Keratinocyte (primary cell): ENCODE measurements at places on chromosomes 6 and 20. TPM values are rescaled to one million over a fixed set of nuclear protein-coding genes. Genes with fewer than 3 reads are reported as not detected.

GRCh38 chr6:112409311-112409710 is 62.2 kb downstream of the RFPL4B start:
- DNase-seq = no peak

DNA sequence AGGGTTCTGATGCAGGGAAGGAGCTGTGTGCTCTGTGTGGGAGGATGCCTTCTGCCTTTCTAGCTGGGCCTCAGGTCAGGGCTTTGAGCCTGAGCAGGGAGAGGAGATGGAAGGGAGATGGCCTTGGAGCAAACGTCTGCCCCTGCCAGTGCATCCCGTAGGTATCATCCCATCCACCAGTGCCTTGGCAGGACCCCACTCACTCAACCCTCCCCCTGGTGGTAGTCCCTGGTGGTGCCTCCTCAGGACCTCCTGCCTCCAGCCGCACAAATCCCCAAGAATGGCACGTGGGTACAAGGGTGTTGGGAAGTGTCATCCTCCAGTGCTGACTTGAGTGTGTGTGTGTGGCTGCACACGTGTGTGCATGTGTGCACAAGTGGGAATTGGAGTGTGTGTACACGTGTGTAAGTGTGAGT is 23.1 kb upstream of the MICB start:
- DNase-seq = no peak

DNA sequence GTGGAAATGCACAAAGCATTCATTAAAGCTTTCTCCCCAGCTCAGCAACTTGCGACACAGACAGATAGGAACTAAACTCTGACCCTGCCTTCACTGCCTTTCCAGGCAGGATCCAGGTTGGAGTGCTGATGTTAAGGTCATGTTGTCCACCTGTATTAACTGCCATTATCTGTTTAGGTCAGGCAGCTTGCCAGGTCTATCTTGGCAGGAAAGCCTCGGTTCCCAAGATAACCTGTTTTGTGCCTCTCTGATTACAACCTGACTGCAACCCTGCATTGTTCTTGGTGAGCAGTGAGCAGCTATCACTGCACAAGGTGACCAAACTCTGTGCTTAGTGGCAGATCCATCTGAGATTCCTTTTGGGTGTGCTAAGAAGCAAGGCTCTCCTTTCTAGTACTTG is 23.2 kb upstream of the ELOVL2 start:
- DNase-seq = no peak

GRCh38 chr6:5167501-5167900 is 82.4 kb downstream of the PPP1R3G start:
- DNase-seq = no peak

DNA sequence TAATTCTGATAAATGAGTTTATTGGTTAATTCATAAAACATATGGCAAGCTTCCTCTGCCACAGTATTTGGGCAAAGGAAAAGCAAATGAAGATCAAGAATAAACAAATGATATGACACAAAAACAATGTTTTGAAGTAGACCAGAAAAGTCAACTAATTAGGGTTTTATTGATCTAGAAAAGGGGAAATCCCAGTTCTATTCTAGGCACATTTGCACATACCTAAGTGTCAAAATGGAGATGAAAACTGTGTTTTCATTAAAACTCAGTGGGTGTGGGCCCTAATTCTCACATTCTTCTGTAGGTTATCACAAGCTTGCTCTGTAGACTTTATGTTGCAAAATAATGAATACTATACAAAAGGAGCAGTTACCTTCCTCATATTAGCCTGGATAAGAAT is 69.0 kb upstream of the TENT5A start:
- no peak for DNase-seq

DNA sequence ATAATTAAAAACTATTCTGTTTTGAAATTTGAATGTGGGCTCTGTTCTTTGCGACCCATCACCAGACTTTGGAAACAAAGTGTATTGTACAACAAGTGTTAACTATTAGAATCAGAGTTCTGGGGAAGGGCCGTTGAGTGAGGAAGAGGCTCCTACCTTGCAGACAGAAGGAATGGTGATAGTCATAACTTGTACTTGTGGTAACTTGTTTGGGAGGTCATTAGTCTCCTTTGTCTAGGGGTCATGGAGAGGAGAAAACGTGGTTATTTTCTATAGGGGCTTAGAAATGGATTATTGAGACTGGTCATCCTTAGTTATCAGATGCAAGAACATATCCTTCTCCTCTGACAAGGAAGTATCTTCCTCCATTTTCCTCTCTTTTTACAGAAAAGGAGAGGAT is 174.8 kb downstream of the BMP2 start:
- DNase-seq = no peak

ZSCAN16 gene
- 0.99 to 1.5 TPM (median 1.0 TPM) in 3 replicates for polyA plus RNA-seq

LPA gene
- polyA plus RNA-seq = 0.03 TPM in 1 of 3 replicates, not detected in the others

GRCh38 chr6:110017306-110017705 is 39.2 kb downstream of the GPR6 start:
- DNase-seq = no peak

GRCh38 chr6:168244961-168245551 is 74.5 kb downstream of the DACT2 start:
- DNase-seq = no peak

FRMD1 gene
- not detected in 3 replicates for polyA plus RNA-seq

NFATC2 gene
- 0.05 to 0.06 TPM (median 0.05 TPM) in 3 replicates for polyA plus RNA-seq

DNA sequence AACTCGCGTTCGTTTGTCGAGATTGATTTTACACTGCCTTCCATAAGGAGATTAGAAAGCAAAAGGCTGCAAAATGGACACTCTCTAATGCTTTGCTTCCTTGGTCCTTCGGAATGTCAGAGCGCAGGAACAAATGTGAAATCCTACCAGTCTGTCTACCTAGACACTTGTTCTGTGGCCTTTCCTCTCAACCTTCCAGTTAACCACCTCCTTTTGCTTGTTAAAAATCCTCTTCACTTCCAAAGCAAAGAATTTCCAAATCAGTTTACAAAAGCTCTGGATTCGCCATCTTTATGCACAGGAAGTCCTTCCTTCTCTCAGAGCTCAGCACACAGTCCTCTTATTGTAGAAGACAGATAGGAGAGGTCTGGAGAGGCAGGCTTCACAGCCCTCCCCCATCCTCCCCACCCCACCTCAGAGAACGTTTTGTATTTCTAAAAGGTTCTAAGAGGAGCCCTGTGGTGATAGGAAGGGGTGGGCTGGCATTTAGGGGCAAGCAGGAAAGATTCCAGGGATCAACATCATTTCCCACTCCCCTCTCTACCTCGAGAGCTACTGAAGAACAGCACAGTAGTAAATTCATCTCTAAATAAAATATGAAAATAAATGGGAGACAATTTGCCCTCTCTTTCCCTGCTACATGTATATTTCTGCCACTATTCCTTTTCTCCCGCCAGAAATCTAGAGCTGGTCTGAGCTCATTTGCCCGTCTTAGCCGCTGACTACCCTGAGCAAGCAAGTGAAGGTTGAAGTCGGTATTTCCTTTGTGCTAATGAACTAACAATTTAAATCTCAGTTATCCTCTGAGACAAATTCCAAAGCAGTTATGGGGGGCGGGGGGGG is 18.9 kb downstream of the TFAP2A start:
- DNase-seq = no peak

- DNase-seq = no peak
These were observed 138.0 kb downstream of the HFE start for GRCh38 chr6:26224940-26225847.

CCR6 gene
- polyA plus RNA-seq = not detected in 3 replicates

- DNase-seq = no peak
These were observed 402.1 kb upstream of the CHD6 start for GRCh38 chr20:42020316-42020715.

SLC22A16 gene
- polyA plus RNA-seq = 0.04 TPM in 1 of 3 replicates, not detected in the others

DNA sequence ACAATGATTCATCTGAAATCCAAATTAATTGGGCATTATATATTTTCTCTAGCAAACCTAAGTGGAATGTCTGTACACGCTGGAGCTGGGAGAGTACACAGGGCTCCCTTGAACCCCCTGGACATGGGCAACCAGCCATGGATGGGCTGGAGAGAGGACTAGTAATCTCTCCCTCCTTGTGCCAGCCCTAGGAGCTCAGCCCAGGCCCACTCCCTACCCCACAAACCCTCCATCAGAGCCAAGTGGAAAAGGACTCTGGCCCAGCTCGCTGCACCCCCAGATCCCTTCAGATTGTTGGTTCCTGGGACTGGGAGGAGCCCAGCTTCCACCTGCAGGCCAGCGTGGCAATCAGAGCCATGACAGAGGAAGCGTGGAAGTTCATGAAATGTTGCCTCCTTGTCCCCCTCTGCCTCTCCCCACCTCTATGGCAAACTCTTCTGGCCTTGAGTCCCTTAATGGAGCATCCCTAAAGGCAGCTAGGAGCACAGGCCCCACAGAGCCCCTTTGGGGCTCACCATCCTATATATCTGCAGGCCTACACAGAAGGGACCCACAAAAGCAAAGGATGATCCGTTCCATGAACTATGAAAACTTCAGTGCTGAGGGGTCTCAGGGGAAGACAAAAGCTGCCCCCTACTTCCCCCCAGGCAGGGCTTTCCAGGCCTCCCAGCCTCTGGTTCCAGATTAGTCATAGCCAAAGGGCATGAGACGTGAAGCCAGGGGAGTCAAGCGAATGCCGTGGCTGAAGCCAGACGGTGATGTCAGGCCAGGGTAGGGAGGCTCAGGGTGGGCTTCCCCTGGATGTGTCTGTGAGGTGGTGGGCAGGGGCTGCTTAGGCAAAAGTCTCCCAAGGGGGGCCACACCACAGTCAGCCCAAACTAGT is 126.4 kb upstream of the MAFB start:
- DNase-seq = no peak

- DNase-seq = no peak
These were observed 69.1 kb downstream of the GJA10 start for GRCh38 chr6:89963391-89963790.

BLOC1S5 gene
- polyA plus RNA-seq = 5.0 to 8.8 TPM (median 5.8 TPM) in 3 replicates

- DNase-seq = peak; percentile 42
These were observed 363.5 kb downstream of the SYNE1 start for GRCh38 chr6:152273638-152274037.

DNA sequence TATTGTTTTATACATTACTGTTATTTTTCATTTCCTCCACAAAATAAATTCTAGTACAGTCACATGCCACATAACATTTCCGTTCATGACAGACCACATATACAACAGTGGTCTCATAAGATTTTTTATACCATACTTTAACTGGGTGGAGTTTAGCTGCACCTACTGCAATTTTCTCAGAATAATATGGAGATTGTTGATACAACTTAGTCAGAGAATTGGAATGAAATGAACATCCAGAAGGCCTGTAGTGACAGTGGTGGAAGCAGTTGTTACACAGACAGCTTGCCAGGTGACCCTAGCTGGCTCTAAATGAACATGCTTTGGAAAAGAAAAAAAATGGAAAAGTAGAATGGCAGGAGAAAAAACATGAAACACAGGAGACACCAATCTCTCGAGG is 183.2 kb upstream of the TCF21 start:
- DNase-seq = no peak

RFX6 gene
- not detected in 3 replicates for polyA plus RNA-seq

- DNase-seq = no peak
These were observed 62.1 kb upstream of the CNKSR3 start for GRCh38 chr6:154572556-154572955.

GRCh38 chr6:162722226-162722625 is 5.3 kb downstream of the PRKN start:
- DNase-seq = no peak

NNAT gene
- 0.44 to 0.95 TPM (median 0.79 TPM) in 3 replicates for polyA plus RNA-seq

GRCh38 chr6:106046854-106047200 is 39.3 kb upstream of the PRDM1 start:
- DNase-seq = no peak

DNA sequence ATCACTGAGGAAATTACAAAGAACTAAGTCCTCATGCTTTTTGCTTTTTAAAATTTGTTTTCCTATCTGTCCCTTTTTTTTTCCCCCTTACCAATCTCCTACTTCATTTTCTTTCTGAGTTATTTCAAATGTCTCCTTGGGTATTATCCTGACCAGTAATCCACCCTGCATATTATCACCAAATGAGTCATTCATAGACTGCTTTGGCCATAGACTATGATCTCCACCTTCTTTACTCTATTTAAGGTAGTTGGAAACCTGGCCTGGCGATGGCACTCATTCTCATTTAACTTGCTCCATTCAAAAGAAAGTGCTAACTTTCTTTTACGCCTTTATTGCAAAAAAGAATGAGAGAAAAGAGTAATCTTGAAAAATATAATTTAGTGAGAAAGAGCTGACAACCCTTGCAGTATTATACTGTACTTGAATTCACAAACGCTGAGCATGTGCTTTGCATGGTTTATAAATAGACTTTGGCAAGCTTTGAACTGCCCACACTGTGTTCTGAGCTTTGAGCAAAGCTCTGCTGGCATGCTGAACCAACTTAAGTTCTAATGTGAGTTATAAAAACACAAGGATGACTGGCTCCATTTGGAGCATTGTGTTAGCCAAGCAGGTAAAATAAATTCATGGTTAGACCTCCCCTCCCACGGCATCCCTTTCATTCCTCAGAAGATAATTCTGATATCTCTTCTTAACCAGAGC is 198.9 kb downstream of the NKAIN2 start:
- DNase-seq = no peak

- DNase-seq = no peak
These were observed 88.4 kb upstream of the JARID2 start for GRCh38 chr6:15157479-15157878.

GRCh38 chr6:25637960-25638434 is 14.0 kb upstream of the SCGN start:
- no peak for DNase-seq

DNA sequence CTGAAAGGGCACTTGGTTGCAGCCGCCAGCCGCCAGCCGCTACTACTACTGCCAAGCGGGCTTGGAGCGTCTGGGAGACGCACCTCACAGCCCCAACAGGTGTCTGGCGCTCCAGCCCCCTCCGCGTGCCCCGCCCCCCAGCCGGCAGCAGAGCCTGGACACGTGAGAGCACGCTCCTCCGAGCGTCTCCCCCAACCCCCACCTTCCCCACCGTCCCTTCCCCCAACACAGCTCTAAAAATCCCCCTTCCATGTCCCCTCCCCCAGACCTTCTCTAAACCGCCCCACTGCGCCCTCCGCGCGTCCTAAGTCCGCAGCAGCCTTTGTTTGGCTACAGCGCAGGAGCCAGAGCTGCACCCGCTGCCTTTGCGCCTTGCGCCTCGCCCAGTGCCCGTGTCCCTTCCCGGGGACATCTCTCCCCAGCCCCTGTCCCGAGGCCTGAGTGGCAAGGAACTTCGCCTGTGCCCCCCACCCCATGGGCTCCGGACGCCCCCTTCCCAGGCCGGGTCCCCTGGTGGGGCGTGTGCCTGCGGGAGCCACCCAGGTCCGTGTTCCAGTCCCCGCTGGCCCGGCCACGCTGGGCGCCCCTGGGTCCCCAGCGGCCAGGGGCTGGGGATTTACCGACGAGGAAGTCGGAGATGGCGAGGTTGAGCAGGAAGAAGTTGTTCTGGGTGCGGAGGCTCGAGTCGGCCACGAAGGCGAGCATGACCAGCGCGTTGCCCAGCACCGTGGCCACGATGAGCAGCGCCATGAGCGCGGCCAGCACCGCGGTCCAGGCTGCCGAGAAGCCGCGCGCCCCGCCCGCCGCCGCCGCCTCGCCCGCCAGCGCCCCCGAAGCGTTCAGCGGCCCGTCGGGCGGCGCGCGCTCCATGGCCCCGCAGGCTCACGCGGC is 732 bp downstream of the HRH3 start:
- no peak for DNase-seq

OR2J3 gene
- polyA plus RNA-seq = not detected in 3 replicates

DNA sequence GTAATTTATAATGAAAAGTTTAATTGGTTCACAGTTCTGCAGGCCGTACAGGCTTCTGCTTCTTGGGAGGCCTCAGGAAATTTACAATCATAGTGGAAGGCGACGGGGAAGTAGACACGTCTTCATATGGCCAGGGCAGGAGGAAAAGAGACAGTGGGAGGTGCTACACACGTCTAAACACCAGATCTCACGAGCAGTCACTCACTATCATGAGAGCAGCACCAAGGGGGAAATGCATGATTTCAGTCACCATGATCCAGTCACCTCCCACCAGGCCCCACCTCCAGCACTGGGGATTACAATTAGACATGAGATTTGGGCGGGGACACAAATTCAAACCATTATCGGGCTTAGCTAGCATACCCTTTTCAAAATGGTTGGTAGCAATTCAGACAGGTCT is 41.2 kb downstream of the EIF2S2 start:
- no peak for DNase-seq
